Esophagus squamous epithelium (tissue), 5 donors: ENCODE measurements at places on chromosomes 6 and 20.

- no peak for DNase-seq
Measured at GRCh38 chr20:36632147-36632486, 13.9 kb downstream of the SLA2 start.

DNA sequence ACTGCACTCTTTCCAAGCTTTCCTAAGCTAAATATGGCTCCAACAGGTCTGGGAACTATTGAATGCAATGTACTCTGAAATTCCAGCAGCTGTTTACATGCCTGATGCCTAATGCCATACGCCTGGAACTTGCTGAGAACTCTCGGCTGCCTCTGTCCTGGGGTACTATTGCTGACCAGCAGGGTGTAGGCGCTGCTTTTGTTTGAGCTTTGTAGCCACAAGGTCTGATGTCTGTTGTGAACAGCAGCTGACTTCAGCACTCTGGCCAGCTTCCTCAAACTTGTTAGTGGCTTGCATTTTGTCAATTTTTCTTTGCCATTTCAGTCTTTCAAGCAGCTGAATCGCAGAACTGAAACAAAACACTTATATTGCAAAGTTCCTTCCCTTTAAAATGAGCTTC lies 26.7 kb downstream of the SAYSD1 start:
- no peak for DNase-seq

DNA sequence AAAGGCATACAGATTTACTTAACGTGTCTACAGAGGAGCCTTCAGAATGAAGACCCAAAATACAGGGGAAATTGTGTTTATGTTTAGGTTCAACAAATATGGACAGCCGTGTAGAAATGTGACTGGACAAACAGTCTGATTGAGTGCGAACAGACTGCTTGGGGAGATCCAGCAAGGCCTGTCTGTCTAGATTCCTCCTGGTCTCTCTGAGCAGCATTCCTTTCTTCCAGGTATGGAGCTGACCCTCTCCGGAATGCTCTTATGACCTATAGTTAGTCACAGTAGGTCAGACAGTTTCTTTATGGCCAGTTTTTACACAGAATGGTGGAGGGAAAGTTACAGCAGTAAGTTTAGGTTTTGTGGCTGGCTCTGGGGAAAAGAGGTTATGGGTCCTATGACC lies 9.0 kb downstream of the RIN2 start:
- no peak for DNase-seq

DNA sequence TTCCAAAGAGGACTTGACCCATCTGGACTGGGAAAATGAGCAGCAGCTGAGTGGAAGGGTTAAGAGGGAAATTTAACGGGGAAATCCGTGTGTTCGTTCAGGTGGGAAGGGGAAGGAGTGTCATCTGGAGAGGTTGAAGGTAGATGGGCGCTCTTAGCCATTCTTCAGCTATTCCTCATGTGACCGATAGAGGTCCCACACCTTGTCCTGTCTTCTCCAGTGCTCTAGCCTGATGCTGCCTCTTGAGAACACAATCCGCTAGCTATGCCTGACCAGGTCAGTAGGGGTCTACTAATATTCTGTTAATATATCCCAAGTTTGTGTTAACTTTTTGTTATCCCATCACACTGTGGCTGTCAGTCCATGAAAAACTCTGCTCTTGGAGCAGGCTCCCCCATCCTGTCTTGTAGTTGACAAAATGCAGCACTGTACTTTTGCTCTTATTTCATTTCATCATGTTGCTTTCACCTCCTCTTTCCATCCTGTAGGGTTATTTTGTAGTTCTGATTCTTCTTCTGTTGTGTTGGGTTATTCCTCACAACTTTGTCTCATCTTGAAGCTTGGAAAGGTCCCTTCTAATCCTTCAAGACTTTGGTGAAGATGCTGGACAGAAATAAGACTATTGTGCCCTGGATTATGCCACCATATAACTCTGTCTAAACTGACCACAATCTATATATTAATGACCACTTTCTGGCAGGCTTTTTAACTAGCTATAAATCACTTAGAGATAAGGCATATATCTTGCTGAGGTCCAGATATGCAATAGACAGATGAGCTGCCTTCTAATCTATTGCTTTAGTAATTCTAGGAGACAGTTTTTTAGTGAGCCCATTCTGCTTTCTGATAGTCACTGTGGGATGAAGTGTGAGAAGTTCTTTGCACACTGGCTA lies 123.4 kb upstream of the SUPT3H start:
- no peak for DNase-seq

DNA sequence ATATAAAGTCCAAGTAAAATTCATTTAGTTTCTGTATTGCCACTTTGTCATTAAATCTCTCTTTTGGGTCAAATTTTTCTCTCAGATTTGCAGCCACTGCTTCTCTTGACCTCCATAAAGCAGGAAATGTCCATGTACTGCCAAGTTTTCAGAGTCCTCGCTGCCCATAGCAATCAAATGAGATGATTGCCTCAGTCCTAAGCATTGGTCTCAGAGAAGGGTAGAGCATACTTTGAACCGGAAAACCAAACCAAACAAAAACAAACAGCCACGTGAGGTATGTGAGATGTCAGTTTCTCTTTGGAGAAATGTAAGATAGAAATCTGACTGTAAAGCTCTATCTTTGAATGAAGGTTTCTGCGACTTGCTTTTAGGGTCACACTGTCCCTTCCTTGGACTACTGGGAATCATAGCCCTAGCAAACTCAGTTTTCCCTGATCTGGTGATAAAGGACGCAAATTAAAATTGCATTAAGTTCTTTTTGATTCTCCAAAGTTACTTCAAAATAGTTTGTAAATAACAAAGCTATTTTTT lies 505.4 kb upstream of the CITED2 start:
- DNase-seq: no peak
